ENCODE measurements at places on chromosomes 6 and 20. TPM values are rescaled to one million over a fixed set of nuclear protein-coding genes. Genes with fewer than 3 reads are reported as not detected.

The DEFB124 gene
- not detected for total RNA-seq

The AP5S1 gene
- 17.8 TPM for total RNA-seq

The FRK gene
- 1.5 TPM for total RNA-seq

The GGTLC1 gene
- not detected for total RNA-seq

All from A549 treated with RU486 at 1 μM for 4 hours (cell line).